ENCODE measurements at places on chromosomes 7 and 10.
A peak's percentile ranks its signal among the peaks of the same experiment; 100 is the strongest.

DNA sequence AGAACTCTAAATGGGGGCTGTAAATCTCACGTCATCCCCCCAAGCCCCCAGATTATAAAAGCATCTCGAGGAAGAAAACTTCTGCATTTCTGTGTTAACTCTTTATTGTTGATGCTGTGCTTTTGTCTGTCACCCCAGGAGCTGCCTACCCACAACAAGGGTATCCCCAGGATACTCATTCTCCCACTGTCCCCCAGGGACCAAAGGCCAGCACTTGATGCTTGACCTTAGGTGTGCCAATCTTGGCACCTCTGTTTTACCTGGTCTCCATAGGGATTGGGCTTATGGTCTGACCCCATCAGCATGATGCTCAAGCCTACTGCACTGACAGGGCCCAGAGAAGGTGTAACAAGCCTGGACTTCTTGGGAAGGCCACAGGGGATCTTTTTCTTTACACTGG lies 225.9 kb upstream of the AGK start:
- DNase-seq, result no peak

DNA sequence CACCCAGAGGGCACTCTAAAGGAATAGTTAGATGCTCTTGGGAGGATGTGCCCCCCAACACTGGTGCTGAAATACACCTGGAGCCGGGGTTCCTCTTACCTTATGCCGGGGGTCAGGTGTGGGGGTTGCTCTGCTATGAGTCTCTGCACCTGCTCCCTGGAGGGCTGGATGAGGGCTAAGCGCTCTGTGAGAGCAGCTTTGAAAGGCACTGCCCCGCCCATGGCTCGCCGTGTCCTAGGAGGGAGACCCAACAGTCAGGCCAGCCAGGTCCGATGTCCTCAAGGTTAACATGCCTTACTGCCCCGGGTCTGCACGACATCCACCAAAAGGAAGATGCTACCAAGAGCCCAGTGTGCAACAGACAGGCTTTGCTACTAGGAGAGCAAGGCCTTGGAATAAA lies 31.7 kb downstream of the PSPH start:
- DNase-seq, result no peak

- DNase-seq, result no peak
Measured at GRCh38 chr10:68132391-68132790, 23.1 kb downstream of the MYPN start.

DNA sequence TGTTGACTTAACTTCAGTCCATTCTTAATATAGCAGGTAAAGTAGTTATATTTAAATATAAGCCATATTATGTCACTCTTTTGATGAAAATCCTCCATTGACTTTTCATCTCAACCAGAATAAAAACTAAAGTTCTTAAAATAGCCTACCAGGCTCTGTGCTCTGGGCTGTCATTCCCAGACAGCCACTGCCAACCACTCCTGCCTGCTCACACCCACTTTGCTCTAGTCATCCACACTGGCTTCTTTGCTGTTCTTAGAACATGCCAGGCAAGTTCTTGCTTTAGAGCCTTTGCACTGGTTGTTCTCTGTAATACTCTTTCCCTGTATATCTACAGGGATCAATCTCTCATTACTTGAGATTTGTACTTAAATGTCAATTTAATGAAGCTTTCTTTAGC lies 80.6 kb downstream of the ZEB1 start:
- DNase-seq, result no peak

DNA sequence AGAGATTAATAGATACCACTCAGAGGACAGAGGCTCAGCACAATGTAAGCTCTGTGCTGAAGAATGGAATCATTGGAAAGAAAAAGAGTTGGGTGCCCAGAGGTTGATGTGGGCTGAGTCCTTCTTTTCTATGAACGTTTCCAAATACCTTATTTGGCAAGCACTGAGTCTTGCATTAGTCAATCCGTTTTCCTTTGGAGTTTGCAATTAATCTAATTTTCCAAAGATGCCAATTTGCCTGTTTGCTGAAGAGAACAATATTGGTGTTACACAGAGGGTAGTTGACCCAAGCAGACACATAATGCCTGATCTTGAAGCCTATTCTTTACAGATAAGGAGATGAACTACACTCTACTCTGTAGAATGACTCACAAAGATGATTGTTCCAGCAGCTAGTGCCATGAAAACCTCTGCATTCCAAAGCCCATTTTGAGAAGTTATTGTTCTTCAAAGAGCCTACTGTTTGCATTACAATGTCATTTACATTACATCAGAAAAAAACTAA lies 55.4 kb upstream of the MET start:
- no peak for DNase-seq

GRCh38 chr10:110568055-110568735 lies 700 bp downstream of the SMC3 start:
- peak; percentile 35 for DNase-seq

DNA sequence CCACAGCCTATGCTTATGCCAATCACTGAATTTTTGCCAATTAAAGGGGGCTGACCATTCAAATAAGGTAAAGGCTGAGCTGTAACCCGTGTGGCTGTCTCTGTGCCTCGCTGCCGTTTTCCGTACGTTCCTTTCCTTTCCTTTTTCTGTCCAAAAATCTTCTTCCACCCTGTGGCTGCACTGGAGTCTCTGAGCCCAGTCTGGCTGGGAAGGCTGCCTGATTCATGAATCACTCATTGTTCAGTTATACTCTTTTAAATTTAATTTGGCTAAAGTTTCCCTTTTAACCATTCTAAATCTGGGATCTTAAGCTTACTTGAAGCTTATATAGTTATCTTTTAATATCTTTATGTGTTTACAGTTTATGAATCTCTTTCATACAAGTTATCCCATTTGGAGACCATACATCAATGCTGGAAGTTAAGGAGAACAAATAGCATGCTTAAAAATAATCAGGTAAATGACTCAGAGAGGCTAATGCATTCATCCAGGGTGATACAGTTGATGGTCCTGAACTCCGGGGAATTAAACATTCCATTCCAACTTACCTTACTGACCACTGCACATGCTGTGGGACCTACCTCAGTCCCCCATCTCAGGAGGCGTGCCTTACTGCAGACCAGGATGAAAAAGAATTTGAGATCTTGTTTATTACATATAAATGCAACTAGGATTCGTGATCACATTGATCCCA lies 385.3 kb upstream of the ADARB2 start:
- no peak for DNase-seq

GRCh38 chr7:4220011-4220410 lies 462.1 kb upstream of the FOXK1 start:
- no peak for DNase-seq

- no peak for DNase-seq
Measured at GRCh38 chr10:116141855-116142254, 131.2 kb downstream of the GFRA1 start.

DNA sequence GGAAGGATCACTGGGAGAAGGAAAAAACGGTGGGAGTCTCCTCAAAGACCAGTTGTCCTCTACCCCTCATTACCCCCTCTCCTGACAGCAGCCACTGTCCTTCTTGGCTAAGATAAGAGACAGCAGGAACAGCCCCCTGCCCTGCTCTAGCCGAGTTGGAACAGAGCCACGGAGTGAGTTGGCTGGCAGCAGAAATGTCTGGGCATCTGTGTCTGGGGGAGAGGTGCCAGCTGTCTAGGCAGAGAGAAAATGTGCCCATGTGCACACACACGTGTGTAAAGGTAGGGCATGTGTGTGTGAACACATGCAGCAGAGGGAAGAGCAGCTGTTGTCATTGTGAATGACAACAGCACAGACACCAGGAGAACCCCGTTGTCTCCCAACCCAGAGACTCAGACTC lies 9.4 kb upstream of the HILPDA start:
- DNase-seq, result no peak

DNA sequence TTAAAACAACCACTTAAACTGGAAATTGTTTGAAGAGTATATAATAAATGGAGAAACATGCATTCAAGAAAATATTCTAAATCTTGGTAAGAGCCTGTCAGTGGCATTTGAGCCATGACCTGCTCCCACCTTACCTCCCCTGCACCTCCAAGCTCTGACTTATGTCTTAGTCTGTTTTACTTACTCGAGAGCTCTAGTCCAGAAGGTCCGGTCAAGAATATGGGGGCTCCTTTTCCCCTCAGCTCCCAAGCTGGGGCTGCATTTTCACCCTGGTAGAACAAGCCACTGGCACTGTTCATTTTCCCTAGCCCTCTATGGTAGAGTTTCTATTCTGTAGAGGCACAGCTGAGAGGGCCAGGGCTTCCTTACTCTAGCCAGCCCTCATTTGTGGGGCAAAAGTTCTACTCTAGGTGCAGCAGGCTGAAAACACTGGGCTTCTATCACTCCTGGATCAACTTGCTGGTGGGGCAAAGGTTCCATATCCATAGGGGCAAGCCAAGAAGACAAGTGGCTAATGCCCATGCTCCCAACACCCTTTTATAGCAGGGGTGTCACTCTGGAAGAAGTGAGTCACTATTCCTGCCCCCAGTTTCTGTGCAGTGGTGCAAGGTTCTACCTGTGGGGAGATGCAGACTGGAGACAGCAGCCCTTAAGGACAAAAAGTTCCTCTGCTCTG lies 40.6 kb downstream of the ZNF438 start:
- DNase-seq, result no peak

DNA sequence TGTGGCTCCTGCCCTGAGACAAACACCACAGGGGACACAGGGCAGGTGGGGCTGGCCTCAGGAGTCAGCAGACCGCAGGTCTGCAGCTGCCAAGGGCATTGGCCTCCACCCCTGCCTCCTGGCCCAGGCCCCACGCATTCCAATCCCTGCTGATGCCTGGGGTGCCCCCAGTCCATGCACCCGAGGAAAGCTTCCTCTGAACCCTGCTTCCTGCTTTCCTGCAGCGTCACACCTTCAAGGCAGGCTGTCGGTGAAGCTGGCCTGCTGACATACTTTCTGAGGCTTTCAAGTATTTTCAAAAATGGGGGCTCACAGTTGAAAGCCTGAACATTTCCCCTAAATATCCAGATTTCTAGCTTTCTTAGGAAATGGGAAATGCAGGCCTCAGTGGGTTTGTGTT lies 22.5 kb upstream of the ANTXRL start:
- DNase-seq, result no peak

DNA sequence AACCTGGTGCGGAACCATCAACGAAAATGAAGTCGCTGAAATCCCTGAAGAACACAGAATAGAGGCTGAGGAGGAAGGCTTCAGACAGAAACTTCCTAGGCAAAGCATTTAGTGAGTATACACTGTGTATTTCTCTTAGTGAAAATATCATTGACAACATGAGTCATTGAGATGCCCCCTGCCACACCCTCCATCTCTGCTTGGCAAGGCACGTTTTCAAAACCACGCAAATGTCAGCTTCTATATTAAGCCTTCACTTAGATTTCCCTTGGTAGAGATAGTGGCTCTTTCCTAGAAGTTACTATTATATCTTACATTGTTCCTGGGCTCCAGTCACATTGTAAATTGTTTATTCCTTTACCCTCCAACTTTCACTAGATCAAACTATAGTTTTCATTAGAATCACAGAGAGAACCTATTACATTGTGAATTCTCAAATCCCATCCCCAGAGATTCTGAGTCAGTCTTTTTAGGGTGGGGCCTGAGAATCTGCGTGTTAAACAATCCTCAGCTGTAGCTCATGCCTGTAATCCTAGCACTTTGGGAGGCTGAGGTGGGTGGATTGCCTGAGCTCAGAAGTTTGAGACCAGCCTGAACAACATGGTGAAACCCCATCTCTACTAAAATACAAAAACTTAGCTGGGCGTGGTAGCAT lies 4.6 kb upstream of the SKAP2 start:
- no peak for DNase-seq

- DNase-seq, result no peak
Measured at GRCh38 chr7:46763344-46763743, 818.6 kb downstream of the TNS3 start.

DNA sequence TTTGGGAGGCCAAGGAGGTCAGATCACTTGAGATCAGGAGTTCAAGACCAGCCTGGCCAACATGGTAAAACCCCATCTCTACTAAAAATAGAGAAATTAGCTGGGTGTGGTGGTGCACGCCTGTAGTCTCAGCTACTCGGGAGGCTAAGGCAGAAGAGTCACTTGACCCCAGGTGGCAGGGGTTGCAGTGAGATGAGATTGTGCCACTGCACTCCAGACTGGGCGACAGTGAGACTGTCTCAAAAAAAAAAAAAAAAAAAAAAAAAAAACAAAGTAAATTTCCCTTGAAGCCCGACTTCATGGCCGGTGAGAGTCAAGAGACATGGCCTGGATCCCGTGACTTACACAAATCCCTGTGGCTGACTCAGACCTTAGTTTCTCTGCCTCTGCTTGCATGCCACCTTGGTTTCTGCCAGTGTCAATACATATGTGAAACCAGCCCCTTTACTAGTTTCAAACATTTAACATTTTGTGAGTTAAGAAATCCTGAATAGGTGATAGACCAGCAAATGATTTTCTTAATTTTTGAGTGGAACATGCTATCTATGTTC lies 62.8 kb downstream of the ZEB1 start:
- no peak for DNase-seq

DNA sequence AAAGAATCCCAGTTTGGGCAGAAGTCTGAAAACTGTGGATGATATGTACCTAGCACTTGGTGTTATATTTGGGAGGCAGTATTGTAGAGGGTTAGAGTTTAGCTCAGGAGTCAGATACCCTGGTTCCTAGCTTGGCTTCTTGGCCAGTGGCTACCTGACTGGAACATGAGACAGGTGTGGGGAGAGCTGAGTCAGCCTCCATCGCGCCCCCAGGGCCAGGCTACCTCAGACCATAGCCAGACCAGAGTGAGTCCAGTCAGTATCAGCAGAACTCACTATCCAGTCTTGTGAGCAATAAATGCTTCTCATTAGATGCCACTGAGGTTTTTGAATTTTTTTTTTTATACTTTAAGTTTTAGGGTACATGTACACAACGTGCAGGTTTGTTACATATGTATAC lies 26.0 kb downstream of the CYP3A5 start:
- DNase-seq, result no peak

- no peak for DNase-seq
Measured at GRCh38 chr10:114767986-114768821, 53.4 kb upstream of the FHIP2A start.

DNA sequence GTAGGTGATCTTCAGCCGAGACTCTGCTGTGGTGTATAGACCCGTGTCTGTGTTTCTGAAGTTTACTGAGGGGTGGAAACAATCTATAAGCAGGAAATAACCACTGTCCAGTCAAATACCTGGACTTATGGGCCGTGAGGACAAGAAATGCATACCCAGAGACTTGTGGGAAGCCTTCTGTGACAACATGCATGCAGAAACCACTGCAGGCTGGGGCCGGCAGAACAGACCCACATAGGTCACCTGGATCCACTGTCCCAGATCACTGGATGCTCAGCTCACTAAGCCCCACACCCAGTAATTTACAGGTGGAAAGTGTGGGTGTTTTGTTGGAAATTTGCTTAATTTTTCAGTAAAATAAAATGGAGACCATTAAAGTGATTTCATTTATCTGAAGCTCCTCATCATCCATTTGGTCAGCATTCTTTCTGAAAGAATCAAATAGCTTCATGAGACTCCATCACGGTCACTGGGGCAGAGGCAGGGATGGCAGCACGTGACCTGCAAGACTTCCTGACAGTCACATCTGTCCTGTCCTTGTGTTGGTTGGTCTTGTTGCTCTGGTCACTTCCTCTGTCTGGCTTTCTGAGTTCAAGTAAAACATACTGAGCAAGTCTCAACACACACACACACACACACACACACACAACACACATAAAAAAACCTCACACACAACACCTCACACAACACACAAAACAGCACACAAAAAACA lies 108.3 kb downstream of the TNS3 start:
- no peak for DNase-seq
